ENCODE measurements at places on chromosomes 4 and X.

DNA sequence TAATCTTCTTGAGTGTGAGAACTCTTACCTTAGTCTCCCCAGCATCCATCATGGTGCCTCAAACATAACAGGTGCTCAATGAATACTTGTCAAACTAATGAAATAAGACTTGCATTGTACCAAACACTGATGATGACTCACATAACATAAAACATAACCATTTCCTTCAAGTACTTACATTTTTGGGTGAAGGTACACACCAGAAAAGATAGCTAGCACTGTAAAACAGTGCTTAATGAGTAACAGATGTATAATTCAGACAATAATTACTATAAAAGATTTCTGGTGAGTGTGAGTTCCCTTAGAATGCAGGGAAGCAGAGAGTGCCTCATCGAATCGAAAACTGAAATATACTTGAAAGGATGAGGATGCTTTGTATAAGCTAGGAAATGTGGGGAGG is 70.1 kb upstream of the HCCS start:
- peak; percentile 17 for DNase-seq

- no peak for DNase-seq
Measured at GRCh38 chr4:6498511-6499237, 26.3 kb upstream of the PPP2R2C start.

GRCh38 chrX:139784807-139785206 is 76.8 kb upstream of the MCF2 start:
- DNase-seq, result no peak

DNA sequence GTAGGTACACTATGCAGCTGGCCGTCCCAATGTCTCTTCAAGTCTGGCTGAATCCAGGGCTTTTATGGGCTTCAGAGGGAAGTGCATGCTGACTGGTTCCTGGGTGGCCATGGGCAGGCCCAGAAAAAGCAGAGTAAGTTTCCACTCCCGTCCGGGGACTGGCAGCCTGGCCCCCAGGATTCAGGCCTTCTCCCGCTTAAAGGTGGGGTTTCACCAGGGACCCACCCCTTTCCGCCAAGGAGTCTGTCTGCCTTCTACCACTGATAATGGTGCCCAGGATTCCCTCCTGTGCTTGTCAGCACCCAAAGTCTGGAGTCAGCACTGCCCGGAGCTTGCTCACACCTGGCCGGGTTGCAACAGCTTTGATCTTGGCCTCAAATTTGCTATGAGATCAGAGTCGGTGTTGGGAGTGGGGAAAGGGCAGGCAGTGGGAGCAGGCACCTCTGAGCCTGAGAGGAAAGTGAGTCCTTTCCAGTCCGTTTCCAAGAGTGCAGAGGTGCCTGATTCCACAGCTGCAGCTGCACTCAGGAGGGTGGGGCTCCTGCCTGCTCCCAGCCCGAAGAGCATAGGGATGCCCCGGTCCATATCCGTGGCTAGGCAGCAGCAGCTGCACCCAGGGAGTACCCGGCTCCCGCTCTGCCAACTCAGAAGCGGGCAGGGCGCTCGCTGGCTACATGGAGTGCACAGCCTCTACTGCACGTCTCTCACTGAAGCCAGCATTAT is 1344.3 kb upstream of the ADGRL3 start:
- no peak for DNase-seq

DNA sequence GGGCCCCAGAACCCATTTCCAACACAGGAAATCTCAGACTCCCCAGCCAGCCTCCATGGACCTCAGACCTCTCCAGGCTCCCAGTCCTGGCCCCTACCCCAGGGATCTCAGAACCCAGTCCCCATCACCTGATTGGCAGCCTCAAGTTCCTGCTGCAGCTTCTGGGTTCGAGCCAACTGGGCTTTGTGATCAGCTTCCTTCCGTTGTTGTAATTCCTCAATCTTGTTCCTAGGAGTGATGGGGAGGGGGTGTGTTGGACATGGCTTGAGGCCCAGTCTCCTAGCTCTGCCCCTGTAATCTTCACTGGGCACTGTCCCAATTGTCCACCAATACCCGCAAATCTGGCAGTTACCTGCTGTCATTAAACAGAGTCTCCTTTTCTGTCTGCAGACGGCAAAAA is 12.6 kb downstream of the GRIPAP1 start:
- no peak for DNase-seq
